Upper lobe of right lung (tissue), 1 donor: ENCODE measurements at places on chromosomes 1 and 21. TPM values are rescaled to one million over a fixed set of nuclear protein-coding genes. Genes with fewer than 3 reads are reported as not detected.

PRAMEF10 gene
- total RNA-seq, result not detected

TMEM240 gene
- total RNA-seq, result 2.9 TPM

AQP10 gene
- 0.64 TPM for total RNA-seq

NPL gene
- 44.5 TPM for total RNA-seq

KRTAP13-2 gene
- not detected for total RNA-seq

PCP4 gene
- 1.0 TPM for total RNA-seq

PAPPA2 gene
- total RNA-seq, result 0.17 TPM

LCE2A gene
- not detected for total RNA-seq

UBL4B gene
- total RNA-seq, result not detected

C1QB gene
- 707 TPM for total RNA-seq

G0S2 gene
- 36.5 TPM for total RNA-seq

MX2 gene
- total RNA-seq, result 23.0 TPM

TCHHL1 gene
- not detected for total RNA-seq

ERICH3 gene
- not detected for total RNA-seq

HPCAL4 gene
- total RNA-seq, result 0.09 TPM

HES3 gene
- total RNA-seq, result not detected

DIO1 gene
- not detected for total RNA-seq

PGLYRP4 gene
- not detected for total RNA-seq

ENO1 gene
- 640 TPM for total RNA-seq

EPHX1 gene
- total RNA-seq, result 245 TPM

CHI3L2 gene
- total RNA-seq, result 50.3 TPM

BEND5 gene
- total RNA-seq, result 3.4 TPM

OLFM3 gene
- not detected for total RNA-seq

SYT14 gene
- 0.03 TPM for total RNA-seq

GOLT1A gene
- 22.4 TPM for total RNA-seq

RIMS3 gene
- 4.7 TPM for total RNA-seq

EXTL1 gene
- 0.49 TPM for total RNA-seq

TMEM269 gene
- not detected for total RNA-seq

METTL18 gene
- 6.1 TPM for total RNA-seq

PLPPR4 gene
- 3.0 TPM for total RNA-seq

NFIA gene
- total RNA-seq, result 66.6 TPM

C1orf210 gene
- total RNA-seq, result 18.9 TPM

CD1D gene
- total RNA-seq, result 5.3 TPM

S100PBP gene
- total RNA-seq, result 34.9 TPM

HCRTR1 gene
- total RNA-seq, result not detected

CGN gene
- total RNA-seq, result 62.5 TPM

CSF1 gene
- total RNA-seq, result 79.8 TPM

CSMD2 gene
- total RNA-seq, result 0.67 TPM
